GM04503 (cell line): ENCODE measurements at places on chromosomes 7 and 10.

- no peak for DNase-seq
Observed at GRCh38 chr7:141342621-141343408, 208.4 kb upstream of the AGK start.

DNA sequence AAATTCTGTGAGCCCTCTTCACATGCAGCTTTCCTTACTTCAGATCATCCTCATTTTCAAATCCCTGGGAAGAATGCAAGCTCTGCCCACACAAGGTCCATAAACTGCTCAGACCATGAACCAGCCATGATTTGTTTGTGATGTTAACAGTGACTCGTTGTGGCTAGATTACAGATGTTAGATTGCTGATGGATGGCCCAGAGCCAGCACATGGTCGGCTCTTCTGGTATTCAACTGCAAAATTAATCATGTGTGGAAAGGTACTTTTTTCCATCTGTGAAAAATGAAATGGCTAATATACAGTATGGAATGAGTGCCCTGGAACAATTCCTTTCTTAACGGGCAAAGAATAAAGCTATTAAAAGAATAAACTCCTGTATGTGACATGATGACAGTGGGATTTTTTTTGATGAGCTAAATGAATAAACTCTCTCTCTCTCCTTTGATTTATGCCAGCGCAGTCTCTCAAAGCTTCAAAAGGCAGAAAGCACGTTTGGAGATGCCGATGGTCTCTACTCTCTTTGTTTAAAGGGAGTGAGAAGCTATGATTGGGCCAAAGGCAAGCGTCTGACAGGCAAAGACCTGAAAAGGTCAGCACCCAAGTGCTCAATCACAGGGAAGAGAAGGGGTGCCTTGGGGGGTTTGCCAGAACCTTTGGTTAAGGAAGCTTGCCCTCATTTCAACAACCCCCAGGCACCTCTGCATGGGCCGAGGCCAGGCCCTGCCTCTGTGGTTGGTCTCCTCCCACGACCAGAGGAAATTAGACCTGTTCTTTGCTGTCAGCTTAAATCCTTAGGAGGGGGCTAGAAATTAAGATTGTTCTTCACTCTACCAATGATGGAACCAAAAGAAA is 444.0 kb upstream of the NFE2L3 start:
- no peak for DNase-seq

GRCh38 chr10:128281343-128281742 is 155.1 kb upstream of the MKI67 start:
- DNase-seq = no peak

DNA sequence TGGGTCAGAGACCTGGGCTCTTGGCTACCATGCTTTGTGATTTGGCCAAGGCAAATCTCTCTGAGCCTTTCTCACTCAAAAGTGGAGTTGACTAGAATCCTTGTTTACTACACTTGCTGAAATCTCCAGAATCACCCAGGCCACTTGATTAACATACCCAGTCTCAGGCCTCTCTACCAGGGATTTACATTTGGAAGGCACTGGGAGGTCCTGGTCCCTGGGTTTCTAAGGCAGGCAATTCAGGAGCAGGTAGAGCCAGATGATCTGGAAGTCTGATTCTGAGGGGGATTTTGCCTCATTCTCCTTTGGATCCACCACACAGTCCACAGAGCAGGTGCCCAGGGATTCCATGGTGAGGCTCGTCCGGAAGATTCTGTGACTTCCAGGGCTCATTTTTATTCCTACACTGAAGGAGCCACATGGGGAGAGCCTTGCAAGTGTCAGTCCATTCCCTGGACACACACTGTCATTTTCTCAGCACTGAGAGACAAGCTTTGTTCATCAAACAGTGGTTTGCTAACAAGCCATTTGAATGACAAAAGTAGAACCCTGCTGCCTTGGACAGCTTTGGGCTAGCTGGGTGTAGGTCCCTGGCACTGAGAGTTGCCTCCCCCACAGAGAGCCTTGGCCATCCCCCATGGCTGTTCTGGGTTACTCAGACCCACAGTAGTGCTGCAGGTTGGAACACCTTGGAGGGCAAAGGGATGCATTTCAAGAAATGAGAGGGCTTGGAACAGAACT is 74.2 kb downstream of the NOC3L start:
- no peak for DNase-seq

DNA sequence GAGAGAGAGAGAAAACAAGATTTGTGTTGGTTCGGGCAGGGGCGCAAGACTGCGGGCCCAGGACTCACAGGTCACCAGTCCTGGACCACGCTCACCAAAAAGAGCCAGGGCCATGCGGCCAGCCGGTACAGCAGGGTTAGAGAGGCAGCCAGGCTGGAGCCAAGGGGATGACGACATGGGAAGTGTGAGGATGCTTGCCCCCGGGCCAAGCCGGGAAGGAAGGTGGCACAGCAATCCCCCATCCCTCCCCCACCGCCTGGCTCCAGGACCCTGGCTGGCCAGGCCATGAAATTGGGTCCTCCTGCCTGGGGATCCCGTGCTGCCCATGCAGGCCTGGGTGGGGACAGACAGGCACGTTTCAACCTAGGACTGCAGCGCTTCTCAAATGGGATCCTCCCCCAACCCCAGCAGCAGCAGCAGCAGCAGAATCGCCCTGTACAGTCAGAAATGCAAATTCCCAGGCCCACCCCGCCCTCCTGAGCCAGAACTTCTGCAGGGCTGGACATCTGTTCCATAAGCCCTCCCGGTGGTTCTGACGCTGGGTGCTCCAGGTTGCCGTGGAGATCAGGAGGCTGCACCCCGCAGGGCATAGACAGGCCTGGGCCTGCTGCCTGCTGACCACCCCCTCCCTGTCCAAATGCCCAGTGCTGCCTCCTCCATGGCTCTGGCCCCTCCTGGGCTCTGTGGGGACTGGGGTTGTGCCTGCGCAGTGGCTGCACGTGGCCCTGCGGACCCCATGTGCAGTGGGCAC is 35.0 kb downstream of the YKT6 start:
- DNase-seq = no peak

DNA sequence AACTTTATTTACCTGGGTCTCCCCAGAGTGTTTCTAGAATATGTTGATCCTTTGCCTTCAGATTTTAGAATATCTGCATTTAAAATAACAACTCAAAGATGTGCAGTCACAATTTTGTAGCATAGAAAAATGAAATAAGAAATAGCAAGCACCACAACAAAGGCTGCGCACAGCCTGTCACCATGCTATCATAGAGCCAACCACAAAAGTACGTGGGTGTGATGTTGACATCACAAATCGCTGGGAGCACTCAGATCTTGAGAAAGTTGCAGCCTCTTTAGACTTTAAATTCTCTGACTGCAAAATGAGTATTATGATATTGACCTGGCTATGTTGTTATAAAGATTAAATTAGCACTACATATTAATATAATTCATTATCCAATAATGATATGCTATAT is 177.9 kb downstream of the TNS3 start:
- DNase-seq = no peak

GRCh38 chr7:149229526-149229925 is 9.9 kb upstream of the ZNF212 start:
- DNase-seq = no peak

GRCh38 chr7:40608321-40609075 is 473.7 kb downstream of the SUGCT start:
- no peak for DNase-seq

- no peak for DNase-seq
Observed at GRCh38 chr7:74297516-74298233, 8.5 kb downstream of the CLIP2 start.

DNA sequence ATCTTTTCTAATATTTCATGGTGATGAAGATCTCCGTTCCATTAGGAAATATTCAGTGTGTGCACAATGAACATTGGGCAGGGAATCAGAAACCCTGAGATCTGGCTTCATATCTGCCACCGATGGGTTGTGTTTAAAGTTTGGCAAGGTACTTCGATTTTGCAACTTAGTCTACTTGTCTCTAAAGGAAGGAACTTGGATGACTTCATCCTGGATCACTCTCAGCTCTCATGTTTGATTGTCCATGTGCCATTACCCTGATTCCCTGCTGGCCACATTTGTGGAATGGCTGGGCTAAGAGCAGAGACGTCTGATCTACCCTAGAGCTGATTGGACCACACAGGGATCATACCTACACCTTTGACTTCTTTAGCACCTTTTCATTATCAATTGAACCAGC is 177.0 kb upstream of the KMT2E start:
- DNase-seq = no peak

- DNase-seq = no peak
Observed at GRCh38 chr10:25766687-25767221, 167.3 kb upstream of the MYO3A start.

- no peak for DNase-seq
Observed at GRCh38 chr7:15687546-15688278, 1.2 kb upstream of the MEOX2 start.

GRCh38 chr7:141027043-141027442 is 12.3 kb upstream of the MRPS33 start:
- DNase-seq = no peak

- DNase-seq = no peak
Observed at GRCh38 chr7:91226411-91226810, 37.8 kb upstream of the FZD1 start.

DNA sequence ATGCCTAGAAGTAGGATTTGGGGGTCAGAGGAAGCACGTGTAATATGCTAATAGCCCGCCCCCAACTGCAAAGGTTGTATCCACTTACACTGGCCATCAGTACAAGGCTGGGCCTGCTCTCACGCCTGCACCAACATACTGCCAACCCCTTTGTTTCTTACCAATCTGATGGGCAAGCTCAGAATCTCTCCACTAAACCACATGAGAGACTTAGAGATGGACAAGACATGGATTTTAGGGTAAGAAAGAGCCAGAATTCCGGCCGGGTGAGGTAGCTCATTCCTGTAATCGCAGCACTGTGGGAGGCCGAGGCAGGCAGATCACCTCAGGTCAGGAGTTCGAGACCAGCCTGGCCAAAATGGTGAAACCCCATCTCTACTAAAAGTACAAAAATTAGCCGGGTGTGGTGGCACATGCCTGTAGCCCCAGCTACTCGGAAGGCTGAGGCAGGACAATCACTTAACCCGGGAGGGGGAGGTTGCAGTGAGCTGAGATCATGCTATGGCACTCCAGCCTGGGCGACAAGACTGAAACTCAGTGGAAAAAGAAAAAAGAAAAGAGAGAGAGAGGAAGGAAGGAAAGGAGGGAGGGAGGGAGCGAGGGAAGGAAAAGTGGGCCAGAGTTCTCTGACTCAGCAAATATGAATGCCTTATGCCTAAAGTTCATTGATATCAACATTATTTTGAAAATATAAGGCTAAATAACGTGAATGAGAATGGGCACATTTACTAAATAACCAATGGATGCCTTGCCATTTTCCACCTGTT is 162.2 kb downstream of the SLIT1 start:
- DNase-seq = no peak

DNA sequence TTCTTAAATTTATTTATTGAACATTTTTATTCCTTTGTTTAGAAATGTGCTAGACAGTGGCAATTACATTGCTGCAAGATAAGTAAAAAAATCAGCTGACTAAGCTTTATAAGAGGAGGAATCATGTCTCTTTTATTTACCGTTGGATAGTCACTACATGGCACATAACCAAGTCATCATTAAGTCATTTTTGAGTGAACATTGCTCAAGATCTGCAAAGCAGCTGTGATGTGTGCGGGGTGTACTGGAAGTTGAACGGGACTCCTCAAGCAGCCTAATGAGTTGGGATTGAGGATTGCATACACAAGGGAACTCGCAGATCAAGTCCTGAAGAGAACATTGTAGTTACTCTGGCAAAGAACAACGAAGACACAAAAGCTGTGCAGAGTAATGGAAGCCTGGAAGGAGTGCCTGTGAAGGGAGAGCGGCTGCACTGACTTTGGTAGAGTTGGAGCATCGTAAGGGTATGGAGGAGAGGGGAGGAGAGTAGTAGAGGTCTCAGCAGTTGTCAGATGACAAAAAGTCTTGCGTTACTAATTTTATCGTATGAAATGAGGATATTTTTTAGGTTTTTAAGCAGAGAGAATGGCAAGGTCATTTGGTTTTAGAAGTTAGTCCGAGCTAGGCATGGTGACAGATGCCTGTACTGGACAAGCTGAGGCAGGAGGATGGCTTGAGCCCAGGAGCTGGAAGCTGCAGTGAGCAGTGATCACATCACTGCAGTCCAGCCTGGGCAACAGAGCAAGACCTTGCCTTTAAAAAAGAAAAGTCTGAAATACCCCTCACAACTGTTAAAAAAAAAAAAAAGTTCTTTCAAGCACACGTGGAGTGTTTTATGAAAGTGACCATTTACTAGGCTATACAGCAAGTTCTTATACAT is 95.1 kb downstream of the BMPR1A start:
- DNase-seq = peak; percentile 76

- DNase-seq = no peak
Observed at GRCh38 chr10:123149568-123150270, 1.8 kb downstream of the HMX2 start.

DNA sequence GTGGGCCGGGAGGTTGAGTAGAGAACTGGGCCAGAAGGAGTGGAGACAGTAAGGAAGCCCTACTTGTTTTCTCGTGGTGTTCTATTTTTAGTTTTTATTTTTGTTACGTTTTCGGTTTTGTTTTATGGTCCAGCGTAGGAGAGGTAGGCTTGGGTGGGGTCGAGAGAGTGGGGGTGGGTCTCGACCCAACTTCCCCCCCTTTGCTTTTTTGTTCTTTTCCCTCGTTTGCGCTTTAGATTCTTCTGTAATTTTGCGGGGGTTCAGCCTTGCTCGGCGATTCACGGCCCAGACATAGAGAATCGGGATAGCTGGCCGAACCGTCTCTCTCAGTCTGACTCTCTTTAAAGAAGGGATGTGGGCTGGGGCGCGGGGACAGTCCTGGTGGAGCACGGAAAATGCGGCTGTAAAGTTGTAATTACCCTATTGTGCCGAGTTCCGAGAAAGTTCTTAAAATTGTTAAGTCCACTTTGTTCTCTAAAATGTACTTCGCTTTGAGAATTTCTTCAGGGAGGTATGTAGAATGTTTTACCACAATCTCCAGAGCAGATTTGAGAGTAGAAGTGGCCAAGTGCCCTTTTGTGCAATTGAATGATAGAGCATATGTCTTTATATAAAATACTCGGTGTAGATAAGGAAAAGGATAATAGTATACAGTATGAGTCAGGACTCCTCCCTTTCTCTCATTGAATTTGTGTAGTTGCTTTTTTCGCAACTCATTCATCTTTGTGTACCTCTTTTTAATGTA is 816 bp downstream of the DMTF1 start:
- DNase-seq = no peak

- no peak for DNase-seq
Observed at GRCh38 chr7:79781716-79782115, 328.2 kb upstream of the MAGI2 start.

GRCh38 chr7:115363916-115364315 is 442.0 kb downstream of the MDFIC start:
- DNase-seq = no peak

GRCh38 chr10:90674461-90674860 is 183.4 kb downstream of the HTR7 start:
- no peak for DNase-seq

- DNase-seq = no peak
Observed at GRCh38 chr7:157464111-157464970, 127.5 kb downstream of the DNAJB6 start.

DNA sequence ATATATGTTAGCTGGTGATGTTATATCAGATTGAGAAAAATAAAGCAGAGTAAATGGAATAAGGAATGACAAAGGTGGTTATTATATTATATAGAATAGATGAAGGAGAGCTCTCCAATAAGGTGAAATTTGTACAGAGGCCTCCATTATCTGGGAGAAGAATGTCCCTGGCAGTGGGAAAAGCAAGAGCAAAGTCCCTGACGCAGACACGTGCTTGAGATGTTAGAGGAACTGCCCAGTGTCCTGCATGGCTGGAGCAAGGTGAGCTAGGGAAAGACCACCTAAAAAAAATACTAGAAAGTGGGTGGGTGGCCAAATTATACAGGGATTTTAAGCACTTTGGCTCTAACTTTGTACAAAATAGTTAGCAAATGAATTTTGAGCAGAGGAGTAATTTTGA is 120.7 kb downstream of the MDFIC start:
- DNase-seq = no peak
